ENCODE measurements at places on chromosomes 13 and 19.

GRCh38 chr13:32907211-32907610 lies 109.0 kb upstream of the KL start:
- H3K4me3 ChIP-seq, result no peak overlapping the region
- no peak for DNase-seq
- peaks cover 13% of the 10 kb centered on the region for H3K4me1 ChIP-seq
- H3K27ac ChIP-seq, result no peak overlapping the region
- H3K27me3 ChIP-seq, result no peaks in the 10 kb centered on the region

DNA sequence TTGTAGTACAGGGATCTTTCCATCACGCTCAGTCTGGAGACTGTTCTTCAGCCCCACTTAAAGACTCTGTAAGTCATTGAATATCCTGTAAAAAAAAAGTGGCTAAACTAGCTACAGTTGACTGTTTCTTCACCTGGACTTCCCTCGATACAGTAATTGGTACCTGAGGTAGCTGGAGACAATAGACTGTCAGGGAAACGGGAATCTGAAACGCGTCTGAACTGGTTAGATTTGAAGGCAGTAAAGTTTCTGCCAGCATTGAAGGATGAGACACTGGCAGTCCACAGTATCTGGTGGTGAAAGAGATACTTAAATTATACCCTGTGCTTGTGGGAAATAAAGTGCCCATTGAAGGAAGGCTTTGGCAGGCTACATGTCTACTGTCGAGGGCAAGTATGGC lies 550.5 kb downstream of the IRS2 start:
- no peak for DNase-seq
- no peaks in the 10 kb centered on the region for H3K36me3 ChIP-seq
- no peaks in the 10 kb centered on the region for H3K27me3 ChIP-seq
- no peak overlapping the region for H3K4me3 ChIP-seq

- H3K27me3 ChIP-seq, result no peaks in the 10 kb centered on the region
- H3K4me1 ChIP-seq, result no peaks in the 10 kb centered on the region
Observed at GRCh38 chr13:20623000-20623399, 56.0 kb downstream of the IFT88 start.

- peaks cover 3% of the 10 kb centered on the region for H3K27me3 ChIP-seq
- no peak overlapping the region for H3K27ac ChIP-seq
- H3K36me3 ChIP-seq, result peaks cover 16% of the 10 kb centered on the region
- H3K4me3 ChIP-seq, result no peak overlapping the region
- no peak for DNase-seq
- no peaks in the 10 kb centered on the region for H3K4me1 ChIP-seq
Observed at GRCh38 chr19:36254848-36255247, 39.9 kb downstream of the ZNF146 start.

DNA sequence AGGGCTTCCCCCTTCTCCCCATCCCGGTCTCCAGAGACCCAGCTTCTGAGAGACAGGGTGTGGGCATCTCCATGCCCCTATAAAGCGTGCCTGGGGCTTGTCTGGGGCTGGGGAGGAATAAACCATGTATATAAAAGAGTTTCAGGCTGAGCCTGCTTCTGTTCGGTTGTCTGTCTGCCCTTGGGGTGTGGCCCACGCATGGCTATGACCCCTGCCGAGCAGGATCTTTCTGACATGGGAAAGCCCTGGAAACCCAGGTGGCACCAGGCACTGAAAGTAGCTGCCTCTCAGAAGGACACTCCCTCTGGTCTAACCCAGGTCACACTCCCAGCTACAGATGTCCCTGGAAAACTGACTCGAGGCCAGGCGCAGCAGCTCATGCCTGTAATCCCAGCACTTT lies 8.2 kb downstream of the TMEM59L start:
- H3K4me3 ChIP-seq, result no peak overlapping the region
- H3K27me3 ChIP-seq, result no peaks in the 10 kb centered on the region
- peaks cover 8% of the 10 kb centered on the region for H3K36me3 ChIP-seq
- no peak for DNase-seq
- H3K27ac ChIP-seq, result no peak overlapping the region
- no peaks in the 10 kb centered on the region for H3K4me1 ChIP-seq

GRCh38 chr19:42233106-42233505 lies 9.3 kb downstream of the GSK3A start:
- peak overlapping the region; percentile 43 for H3K27ac ChIP-seq
- DNase-seq, result no peak
- H3K27me3 ChIP-seq, result peaks cover 4% of the 10 kb centered on the region
- peaks cover 6% of the 10 kb centered on the region for H3K36me3 ChIP-seq
- no peak overlapping the region for H3K4me3 ChIP-seq

- H3K36me3 ChIP-seq, result no peaks in the 10 kb centered on the region
- peak overlapping the region; percentile 84 for H3K4me3 ChIP-seq
- no peak for DNase-seq
- no peak overlapping the region for H3K27ac ChIP-seq
Observed at GRCh38 chr19:13026462-13027370, 31.4 kb downstream of the NFIX start.

GRCh38 chr19:41324231-41324702 lies 14.3 kb downstream of the CCDC97 start:
- peak overlapping the region; percentile 82 for H3K4me3 ChIP-seq
- DNase-seq, result no peak
- H3K4me1 ChIP-seq, result peaks cover 58% of the 10 kb centered on the region
- no peaks in the 10 kb centered on the region for H3K36me3 ChIP-seq
- peaks cover 31% of the 10 kb centered on the region for H3K27me3 ChIP-seq
- H3K27ac ChIP-seq, result peak overlapping the region; percentile 97

All from glutamatergic neuron (in vitro differentiated cells).